ENCODE measurements at places on chromosomes 4 and X.

- DNase-seq = no peak
These were observed 5.3 kb upstream of the SHISA3 start for GRCh38 chr4:42391981-42392380.

DNA sequence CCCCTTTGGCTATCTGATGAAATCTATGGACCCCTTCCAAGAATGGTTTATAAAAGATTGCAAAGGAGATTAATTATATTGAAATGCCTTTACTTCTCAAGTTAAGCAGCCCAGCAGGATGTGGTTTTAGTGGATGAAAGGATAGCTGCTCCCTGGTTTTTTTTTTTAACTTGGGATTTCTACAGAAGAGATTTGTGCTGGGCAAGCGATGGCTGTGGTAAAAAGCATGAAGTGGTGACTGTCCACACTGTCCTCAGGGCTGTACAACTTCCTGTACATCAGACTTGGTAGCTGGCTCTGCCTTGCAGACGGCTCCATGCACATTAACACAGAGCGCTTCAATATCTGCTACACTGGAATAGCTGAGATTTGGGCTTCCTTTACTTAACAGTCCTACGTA, 321.7 kb downstream of the DHX15 start:
- DNase-seq = no peak

GRCh38 chr4:158869761-158870160, 100.9 kb downstream of the FNIP2 start:
- no peak for DNase-seq

DNA sequence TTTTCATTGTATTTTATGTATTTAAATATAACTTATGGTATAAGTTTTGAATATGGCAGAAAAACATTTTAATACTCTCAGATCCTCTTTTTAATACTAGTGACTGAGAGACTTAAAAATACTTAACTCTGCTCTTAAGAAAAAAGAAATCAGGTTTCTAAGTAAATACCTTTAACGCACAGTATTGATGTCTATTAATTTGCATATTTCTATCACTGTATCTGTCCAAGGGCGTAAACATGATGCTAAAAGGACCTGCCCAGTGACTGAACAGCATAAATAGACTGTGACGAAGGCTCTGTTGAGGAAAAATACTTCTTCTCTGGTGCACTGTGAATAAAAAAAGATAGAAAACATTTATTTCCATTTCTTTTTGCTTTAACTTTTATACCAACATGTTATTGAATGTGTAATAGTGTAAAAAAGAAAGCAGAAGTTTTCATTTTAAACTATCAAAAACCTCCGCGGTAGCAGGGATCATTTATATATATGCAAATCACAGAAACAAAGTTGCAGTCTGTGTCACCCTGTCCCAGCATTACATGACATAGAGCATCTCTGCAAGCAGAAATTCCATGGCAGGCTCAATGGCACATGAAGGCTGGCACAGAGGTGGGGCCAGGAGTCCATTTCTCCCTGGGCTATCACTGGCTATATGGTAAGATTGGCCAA, 75.4 kb downstream of the ZAR1 start:
- DNase-seq = no peak

- no peak for DNase-seq
These were observed 7.2 kb downstream of the IL9R start for GRCh38 chrX:156004740-156005139.
